ENCODE measurements at places on chromosomes 2 and 18. TPM values are rescaled to one million over a fixed set of nuclear protein-coding genes. Genes with fewer than 3 reads are reported as not detected.

C2orf66 gene
- total RNA-seq = under 0.01 TPM

MORN2 gene
- 16.4 TPM for total RNA-seq

AGFG1 gene
- 62.7 TPM for total RNA-seq

AUP1 gene
- total RNA-seq = 68.2 TPM

FOXD4L1 gene
- 0.32 TPM for total RNA-seq

LBX2 gene
- total RNA-seq = 2.1 TPM

MEP1B gene
- not detected for total RNA-seq

CCT4 gene
- total RNA-seq = 76.7 TPM

NT5C1B gene
- total RNA-seq = not detected

ABCG8 gene
- not detected for total RNA-seq

QPCT gene
- 16.6 TPM for total RNA-seq

VAMP8 gene
- 1.5 TPM for total RNA-seq

COLEC11 gene
- not detected for total RNA-seq

AFF3 gene
- 4.0 TPM for total RNA-seq

UGT1A5 gene
- not detected for total RNA-seq

ADAM23 gene
- total RNA-seq = 0.12 TPM

SGO2 gene
- 1.7 TPM for total RNA-seq

GCA gene
- total RNA-seq = 5.7 TPM

IL1RL1 gene
- total RNA-seq = 1.3 TPM

GKN2 gene
- total RNA-seq = not detected

UPP2 gene
- not detected for total RNA-seq

STARD6 gene
- not detected for total RNA-seq

DNAJC10 gene
- 117 TPM for total RNA-seq

SLC16A14 gene
- under 0.01 TPM for total RNA-seq

MAP2 gene
- 23.2 TPM for total RNA-seq

LONRF2 gene
- total RNA-seq = not detected

AAK1 gene
- total RNA-seq = 85.7 TPM

SERPINB3 gene
- total RNA-seq = not detected

KLHL14 gene
- total RNA-seq = 0.16 TPM

LRRC30 gene
- not detected for total RNA-seq

FEV gene
- total RNA-seq = not detected

DIPK1C gene
- not detected for total RNA-seq

SERPINB4 gene
- total RNA-seq = not detected

CFC1 gene
- total RNA-seq = not detected

ICOS gene
- total RNA-seq = not detected

MC4R gene
- 0.36 TPM for total RNA-seq

PDE11A gene
- under 0.01 TPM for total RNA-seq

LBH gene
- 215 TPM for total RNA-seq

FAP gene
- 195 TPM for total RNA-seq

UCN gene
- total RNA-seq = 0.85 TPM

IFIH1 gene
- total RNA-seq = 9.7 TPM

TDRD15 gene
- total RNA-seq = not detected

DSC1 gene
- total RNA-seq = not detected

CD8B gene
- not detected for total RNA-seq

NETO1 gene
- total RNA-seq = not detected

DLX2 gene
- 0.24 TPM for total RNA-seq

Measured in hair follicle dermal papilla cell (primary cell).